RWPE1 (cell line): ENCODE measurements at places on chromosomes 3 and 15.

- no peak for DNase-seq
Measured at GRCh38 chr15:40984964-40985363, 31.7 kb downstream of the CHAC1 start.

- no peak for DNase-seq
Measured at GRCh38 chr3:30642849-30643361, 36.5 kb downstream of the TGFBR2 start.

DNA sequence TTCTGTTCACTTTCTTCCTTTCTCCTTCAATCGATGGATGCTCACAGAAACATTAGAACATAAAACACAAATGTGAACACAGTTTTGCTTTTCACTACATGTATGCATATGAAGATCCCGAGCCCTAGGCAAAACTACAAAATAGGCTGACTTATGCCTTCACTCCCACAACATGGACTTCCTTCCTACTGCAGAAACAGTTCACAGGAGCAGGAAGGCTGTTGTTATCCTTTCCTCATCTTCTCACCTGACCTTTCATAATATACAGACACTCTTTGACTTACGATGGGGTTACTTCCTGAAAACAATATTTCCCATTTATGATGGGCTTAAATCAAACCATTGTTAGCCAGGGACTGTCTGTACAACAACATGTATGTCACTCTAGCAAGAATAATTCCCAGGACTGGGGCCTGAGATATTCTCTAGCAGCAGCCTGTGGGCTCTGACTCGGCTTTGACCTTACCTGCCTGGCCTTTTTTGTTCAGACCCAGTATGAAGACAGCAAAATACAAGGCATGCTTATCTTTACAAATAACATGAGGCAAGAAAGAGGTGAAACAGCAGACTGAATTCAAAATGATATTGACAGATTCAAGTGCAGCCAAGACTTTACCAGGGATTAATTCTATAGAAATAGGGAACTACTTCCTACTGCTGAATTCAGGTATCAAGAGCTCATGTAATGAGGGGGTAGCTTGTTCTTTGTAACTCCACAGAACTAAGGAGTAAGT, 51.8 kb upstream of the PLXND1 start:
- no peak for DNase-seq

DNA sequence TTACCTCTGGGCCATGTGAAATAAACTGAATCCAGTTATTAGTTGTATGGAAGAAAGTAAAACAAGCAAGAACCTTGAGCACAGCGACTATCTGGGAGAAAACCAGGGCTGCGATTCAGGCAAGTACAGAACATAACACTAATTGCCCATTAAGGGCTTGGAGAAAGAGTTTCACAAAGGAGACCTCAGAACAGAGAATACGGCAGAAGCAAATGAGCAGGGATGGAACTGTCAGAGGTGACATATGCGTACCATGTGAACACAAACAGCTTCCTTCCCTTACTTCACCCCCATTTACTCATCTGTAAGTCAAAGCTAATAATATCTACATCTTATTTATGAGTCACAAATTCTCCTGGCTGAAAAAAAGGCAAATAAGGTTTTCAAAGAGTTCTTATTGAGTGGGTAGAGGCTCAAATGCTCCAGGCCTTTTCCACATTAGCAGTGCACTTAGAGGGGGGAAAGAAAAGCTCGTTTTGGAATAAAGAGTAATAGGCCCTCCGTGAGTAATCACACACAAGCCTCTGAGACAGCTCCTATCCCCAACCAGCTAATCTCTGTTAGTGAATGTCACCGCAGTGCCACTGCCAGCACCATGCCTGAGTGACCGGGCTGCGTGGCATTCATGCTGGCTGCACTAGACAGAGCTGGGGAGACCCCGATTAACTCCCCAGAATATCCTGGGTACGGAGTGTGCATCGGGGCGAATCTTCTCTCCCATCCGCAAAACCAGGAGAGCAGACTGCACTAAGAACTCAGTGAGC, 2.6 kb downstream of the PCSK6 start:
- DNase-seq: no peak

GRCh38 chr3:63228087-63228486, 50.0 kb upstream of the SYNPR start:
- DNase-seq: no peak

GRCh38 chr3:55579496-55579895, 92.4 kb upstream of the WNT5A start:
- no peak for DNase-seq

GRCh38 chr3:26997226-26997625, 372.0 kb downstream of the NEK10 start:
- DNase-seq: no peak

DNA sequence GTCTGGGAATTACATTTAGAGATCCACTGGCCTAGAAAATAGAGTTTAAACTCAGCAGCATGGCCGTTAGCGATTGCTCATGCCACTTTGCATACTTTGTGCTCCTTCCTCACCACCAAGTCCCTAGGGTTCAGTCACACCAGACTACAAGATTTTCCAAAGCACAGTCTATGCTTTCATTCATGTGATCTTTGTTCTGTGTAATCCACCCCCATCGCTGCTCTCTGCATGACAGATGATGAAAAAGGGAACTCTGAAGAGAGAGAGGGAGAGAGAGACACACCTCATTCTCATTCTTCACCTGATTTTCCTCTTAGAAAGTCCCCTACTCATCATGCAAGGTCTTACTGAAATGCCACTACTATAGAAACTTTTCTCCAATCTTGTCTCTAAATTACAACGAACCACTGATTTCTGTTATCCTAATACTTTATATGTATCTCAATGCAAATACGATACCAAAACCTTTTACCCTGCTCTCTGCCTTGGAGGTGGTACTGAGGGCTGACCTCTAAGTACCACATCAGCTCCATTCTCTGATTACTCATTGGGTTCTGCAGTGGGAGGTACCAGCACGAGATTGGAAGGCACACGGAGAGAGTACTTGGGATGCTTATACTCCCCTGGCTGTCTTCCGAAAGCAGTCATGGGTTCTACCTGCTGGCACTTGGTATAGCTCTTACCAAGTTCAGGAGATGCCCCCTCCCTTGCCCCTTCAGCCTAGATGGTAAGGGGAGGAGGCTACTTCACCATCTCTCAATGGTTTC, 1.1 kb upstream of the PARP15 start:
- no peak for DNase-seq

- DNase-seq: no peak
Measured at GRCh38 chr15:39132070-39132469, 448.8 kb upstream of the THBS1 start.

DNA sequence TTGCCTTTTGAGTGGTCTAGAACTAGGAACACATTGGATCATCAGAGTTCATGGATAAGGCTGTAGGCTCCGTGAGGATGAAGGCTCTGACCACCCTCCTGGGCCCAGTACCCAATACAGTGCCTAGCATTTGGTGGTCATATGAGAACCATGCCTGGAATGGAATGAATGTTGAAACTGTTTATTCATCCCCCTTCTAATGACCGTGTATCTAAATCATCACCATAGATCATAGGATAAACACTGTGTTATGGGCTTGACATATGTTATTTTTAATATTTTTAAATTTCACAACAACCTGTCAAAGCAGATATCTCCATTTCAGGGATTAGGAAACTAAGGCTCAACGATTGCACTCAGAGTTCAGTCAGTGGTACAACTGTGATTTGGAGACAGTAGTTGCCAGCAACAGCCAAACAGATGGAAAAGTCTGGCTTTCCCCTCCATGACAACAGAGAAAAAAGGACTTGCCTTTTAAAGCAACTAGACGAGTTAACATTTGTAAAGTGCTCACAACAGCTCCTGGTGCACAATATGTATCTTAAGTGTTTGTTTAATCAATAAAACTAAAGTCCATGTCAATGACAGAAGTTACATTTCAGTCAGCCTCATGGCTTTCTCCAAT, 89.6 kb downstream of the TMEM266 start:
- no peak for DNase-seq

DNA sequence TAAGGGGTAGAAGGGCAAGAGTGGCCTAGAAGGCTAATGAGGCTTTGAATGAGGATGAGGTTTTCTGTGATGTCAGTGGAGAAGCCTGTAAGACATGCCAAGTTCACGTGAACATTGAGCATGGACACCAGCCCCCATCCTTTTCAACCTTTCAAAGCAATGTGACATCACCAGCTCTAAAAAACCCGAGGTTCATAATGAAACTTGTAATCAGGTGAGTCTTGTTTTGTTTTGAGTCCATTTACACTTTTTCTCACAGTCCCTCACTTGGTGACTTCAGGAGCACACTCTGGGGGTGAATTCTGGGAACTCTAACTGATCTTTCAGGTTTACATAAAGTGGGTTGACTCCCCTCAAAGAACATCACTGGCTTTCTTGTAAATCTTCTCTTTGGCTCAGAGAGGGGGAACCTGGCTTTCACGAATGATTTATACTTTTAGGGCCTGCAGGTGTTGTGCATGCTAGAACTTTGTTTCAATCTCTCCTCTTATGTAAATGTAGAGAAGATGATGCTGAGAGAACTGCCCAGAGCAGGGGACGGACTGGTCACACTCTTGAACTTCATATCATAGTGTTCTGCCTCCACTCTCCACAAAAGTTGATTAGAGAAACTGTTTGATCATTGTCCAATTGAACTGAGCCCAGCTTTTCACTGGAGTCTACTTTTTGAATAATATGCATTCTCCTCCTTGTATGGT, 224.7 kb upstream of the SATB1 start:
- no peak for DNase-seq

- no peak for DNase-seq
Measured at GRCh38 chr15:61128343-61128742, 100.8 kb downstream of the RORA start.

DNA sequence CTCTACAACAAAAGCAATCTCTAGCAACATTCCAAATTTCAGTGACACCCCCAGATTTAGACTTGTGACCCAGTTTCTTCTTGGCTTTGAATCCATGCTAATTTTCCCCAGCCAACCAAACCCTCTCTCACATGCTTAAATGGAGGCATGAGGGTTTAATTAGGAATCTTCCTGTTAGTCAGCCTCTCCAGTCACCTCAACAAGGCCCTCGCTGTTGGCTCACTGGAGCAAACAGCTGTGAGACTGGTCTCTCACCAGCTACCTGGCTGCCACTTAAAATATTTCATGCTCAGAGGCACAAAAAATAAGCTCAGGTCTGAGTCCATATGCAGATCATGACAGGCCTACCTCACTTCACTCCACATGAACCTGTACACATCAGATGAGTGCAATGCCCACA, 630.4 kb upstream of the ADAMTS9 start:
- no peak for DNase-seq

GRCh38 chr15:25797511-25797935, 65.6 kb downstream of the ATP10A start:
- DNase-seq: no peak

- peak; percentile 4 for DNase-seq
Measured at GRCh38 chr3:192091831-192092230, 630.9 kb downstream of the PYDC2 start.

GRCh38 chr15:68034081-68034480, 20.0 kb upstream of the PIAS1 start:
- DNase-seq: no peak

- DNase-seq: peak; percentile 13
Measured at GRCh38 chr15:60172143-60172542, 168.0 kb downstream of the FOXB1 start.

- no peak for DNase-seq
Measured at GRCh38 chr3:31710123-31710803, 177.5 kb downstream of the STT3B start.

DNA sequence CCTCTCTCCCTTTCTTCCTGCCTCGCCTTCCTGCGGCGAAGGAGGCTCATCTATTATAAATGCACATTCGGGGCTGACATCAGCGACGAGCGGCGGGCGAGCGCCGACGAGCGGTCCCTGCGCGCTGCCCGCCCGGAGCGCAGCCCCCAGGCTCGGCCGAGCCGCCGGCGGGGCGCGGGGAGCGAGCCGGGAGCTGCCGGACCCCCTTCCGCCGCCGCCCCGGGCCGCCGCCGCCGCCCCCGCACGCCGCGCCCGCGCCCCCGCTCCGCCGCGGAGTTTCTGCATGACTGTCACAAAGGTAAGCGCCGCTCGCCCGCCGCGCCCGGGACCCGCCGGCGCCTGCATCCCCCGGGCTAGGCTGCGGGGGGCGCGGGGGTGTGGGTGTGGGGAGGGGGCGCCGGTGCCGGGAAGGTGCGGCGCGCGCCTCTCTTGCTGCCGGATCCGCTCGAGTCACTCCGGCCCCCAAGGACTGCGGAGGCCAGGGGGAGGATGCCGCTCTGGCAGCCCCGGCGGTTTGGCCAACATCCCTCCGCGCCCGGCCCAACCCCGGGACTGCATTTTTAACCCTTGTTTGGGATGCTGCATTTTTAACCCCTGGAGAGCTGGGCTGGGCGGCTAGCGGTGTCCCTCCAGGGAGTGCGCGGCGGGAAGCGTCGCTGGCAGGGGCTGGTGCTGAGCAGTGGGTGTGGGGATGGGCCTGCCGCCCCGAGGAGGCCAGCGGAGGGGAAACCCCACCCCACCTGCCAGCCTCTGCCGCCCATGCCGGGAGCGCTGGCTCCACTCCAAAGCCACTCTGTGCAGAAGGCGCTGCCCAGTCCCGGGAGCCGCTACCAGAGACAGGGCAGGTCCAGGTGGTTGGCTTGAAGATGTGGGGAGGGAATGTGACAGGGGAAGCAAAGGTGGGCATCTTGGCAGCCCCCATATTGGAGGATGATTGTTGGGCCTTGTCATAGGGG, at the start of gene CORO2B:
TSS of gene CORO2B (plus strand) at position 14 of the 956 bp plus-strand sequence. CDS start at position 284, 270 bp downstream.
- peak; percentile 45 for DNase-seq

GRCh38 chr15:66701422-66702034, 508 bp upstream of the SMAD6 start:
- peak; percentile 55 for DNase-seq

DNA sequence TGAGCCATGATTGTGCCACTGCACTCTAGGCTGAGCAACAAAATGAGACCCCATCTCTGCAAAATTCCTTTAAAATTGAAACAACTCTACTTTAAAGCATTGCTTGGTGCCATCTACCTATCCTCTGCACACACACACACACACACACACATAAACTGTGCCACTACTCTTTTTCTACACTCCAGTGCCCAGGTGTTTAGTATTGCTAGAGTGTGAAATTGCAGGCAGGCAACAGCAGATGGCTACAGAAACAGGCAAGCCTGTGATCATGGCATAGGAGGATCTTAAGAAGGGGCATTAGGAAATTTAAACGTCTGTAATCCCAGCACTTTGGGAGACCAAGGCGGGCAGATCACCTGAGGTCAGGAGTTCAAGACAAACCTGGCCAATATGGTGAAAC, 39.0 kb downstream of the SIDT1 start:
- DNase-seq: no peak

GRCh38 chr3:38601956-38602550, 47.4 kb downstream of the SCN5A start:
- DNase-seq: no peak

DNA sequence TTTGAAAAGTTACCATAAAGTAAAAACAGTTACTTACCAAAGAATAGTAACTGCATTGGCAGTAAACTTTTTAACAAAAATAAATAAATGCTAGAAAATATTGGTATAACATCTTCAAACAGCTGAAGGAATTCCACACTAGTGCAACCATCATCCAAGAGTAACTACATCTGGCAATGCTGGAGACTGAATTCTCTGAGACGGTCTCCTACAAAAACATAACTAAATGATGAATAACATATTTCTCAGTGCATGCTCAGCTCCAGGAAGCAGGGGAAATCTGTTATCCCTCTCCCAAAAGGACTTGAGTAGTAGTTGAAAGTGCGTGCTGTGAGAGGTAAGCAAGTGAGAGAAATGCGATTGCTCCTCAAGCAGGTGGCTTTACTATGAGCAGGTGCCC, 526.8 kb upstream of the CCDC54 start:
- no peak for DNase-seq
